ENCODE measurements at places on chromosomes 1 and 21.
A peak's percentile ranks its signal among the peaks of the same experiment; 100 is the strongest.

- no peak for DNase-seq
Measured at GRCh38 chr1:159342761-159343425, 40.8 kb downstream of the FCER1A start.

DNA sequence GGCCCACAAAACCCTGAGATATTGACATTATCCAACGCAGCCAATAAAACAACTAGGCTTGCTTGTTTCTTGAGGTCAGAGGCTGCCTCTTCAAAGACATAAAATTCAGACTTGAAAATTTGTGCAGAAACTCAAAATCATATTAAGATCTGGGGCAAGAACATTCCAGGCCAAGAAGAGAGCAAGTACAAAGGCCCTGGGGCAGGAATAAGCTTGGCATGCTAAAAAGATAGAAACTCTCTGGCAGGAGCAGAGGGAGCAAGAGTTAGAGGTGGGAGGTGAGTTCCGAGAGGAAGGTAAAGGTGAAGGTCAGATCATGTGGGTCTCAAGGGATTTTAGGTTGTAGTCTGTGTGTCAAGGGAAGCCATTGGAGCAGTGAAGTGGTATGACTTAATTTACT is 8.8 kb upstream of the IGSF3 start:
- DNase-seq: no peak

- no peak for DNase-seq
Measured at GRCh38 chr1:24091971-24092482, 19.9 kb downstream of the MYOM3 start.

DNA sequence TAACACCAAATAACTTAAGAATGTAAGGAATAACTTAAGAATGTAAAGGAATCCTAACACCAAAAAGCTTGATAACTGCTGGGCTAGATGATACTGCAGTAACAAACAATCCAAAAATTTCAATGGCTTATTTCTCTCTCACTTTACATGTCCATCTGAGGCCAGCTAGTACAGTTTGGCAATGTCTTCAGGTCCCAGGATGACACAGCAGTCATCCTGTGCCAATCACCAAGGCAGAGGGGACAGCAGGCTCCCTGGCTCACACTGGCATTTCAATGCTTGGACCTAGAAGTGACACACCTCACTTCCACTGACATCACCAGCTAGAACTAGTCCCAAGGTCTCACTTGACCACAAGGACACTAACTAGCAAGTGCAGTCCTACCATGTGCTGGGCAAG is 15.3 kb downstream of the DNAJC11 start:
- peak; percentile 20 for DNase-seq

DNA sequence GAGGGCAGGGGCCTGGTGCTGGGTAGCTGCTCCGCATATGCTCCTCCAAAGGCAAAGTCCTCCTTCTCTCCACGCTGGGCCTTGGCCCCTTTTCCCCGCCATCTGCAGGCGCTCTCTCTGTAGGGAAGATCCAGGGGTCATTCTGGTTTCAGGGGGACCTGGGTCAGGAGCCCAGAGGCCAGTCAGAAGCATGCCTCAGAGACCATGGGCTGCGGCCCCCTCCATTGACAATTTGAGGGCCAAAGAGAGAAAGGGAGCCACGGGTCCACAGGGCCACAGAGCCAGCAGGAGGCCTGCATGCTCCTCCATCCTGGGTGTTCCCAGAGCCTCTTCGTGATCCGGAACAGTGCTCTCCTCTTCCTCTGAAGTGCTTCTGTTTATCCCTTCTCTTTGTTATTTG is 2.1 kb upstream of the CLDN19 start:
- no peak for DNase-seq

GRCh38 chr1:39958403-39959200 is 3.7 kb downstream of the MFSD2A start:
- no peak for DNase-seq

DNA sequence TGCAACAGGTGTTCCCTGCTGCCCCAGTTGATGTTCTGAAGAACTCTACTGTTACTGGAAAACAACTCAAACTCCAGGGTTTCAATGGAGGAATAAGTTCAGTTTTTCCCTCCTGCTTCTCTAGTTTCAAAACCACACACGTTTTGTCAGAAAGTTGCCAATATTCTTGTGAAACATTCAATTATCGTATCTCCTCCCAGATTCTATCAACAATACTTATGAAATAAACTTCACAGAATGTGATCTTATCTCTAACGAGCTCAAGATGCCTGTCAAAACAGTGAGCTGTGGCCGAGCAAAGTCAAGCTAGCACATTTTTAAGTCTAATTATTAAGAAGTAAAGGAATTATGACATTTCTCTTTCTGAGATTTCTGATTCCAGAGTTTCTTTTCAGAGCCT is 4.7 kb downstream of the OR2B11 start:
- no peak for DNase-seq

GRCh38 chr1:214386747-214387146 is 105.8 kb downstream of the SMYD2 start:
- no peak for DNase-seq

GRCh38 chr1:235980976-235981375 is 83.9 kb downstream of the NID1 start:
- DNase-seq: no peak

DNA sequence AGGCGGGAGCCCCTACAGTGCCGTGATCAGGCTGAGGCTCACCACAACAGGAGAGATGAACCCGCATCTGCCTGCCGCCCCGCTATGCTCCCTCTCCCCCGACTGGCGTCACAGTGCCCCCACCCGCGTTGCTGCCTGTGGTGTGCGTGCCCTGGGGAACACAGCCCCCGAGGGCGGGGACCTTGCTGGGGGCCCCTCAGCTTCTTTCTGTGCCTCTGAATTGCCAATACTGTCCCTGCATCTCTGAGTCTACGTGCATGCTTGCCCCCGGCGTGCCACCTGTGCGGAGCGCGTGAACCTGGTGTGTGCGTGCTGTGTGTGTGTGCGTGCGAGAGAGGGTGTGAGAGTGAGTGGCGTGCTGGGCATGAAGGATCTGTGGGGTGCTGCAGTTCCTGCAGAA is 10.3 kb downstream of the PARS2 start:
- DNase-seq: no peak

DNA sequence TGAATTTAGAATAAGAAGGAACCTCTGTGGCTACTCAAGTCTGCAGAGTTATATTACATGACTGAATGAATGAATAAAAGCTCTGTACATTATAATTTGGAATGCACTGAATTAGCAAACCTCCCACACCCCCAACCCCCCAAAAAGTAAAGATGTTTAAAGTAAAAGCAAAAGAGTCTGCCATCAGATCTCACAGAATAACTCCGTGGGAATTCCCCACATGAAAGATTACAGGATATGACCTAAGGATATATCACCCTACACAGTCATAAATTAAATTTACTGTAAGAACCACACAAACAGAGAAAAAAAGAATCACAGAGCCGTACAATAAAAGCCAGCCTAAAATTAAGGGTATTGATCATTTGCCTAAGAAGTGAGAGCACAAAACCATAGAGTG is 587.3 kb downstream of the PTPRC start:
- no peak for DNase-seq

- no peak for DNase-seq
Measured at GRCh38 chr21:43832158-43832550, 32.9 kb upstream of the AGPAT3 start.

DNA sequence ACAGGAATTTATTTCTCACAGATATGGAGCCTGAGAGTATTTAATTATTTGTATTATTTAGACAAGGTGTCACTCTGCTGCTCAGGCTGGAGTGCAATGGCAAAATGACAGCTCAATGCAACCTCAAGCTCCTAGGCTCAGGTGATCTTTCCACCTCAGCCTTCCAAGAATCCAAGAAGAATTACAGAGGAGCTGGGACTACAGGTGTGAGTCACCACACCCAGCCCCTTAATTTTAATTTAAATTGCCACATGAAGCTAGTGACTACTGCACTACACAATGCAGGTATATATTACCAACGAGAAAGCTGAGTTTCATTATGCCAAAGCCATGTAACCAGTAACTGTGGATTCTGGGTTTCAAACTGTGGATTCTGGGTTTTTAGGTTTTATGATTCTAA is 2.1 kb downstream of the KHDC4 start:
- DNase-seq: no peak

- DNase-seq: no peak
Measured at GRCh38 chr1:42743317-42744147, 3.5 kb upstream of the CLDN19 start.

GRCh38 chr1:211336775-211337174 is 10.1 kb downstream of the TRAF5 start:
- no peak for DNase-seq

GRCh38 chr1:10687782-10688408 is 108.6 kb downstream of the CASZ1 start:
- peak; percentile 53 for DNase-seq

DNA sequence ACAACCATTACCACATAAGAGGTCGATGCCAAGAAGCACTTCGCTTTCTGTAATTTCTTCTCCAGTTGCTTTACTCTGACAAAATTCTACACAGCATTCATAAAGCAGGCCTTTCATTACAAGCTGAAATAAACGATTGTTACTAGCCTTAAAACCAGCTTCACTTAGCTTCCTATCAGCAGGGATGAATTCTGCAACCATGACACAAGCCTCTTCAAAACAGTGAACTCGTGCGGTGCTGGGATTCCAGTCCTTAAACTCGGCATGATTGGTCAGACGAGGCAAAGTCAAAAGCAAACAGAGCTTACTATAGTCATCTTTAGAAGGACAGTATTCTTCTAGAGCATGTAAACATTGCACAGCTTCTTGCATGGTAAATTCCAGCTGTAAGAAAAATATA is 30.6 kb downstream of the WDR47 start:
- no peak for DNase-seq

DNA sequence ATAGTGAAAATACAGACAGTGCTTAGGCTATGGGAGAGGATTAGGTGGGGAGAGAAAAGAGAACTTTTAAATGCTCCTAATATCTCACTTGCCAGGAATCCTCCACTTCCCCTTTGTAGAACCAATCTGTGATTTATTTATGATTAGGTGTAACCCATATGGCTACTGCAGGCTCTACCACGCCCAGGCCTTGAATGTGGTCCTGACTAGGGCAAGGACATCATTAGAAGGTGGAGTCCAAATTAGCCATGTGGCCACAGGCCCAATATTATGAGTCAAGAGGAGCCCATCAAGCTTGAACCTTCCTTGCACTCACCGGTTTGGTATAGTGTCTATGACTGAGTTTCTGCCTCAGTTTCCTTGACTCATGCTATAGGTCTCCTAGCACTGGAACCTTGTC is 141.4 kb downstream of the HMGB4 start:
- DNase-seq: no peak

- DNase-seq: no peak
Measured at GRCh38 chr1:10692401-10693021, 103.9 kb downstream of the CASZ1 start.

GRCh38 chr1:217953922-217954321 is 322.8 kb downstream of the SPATA17 start:
- DNase-seq: no peak

DNA sequence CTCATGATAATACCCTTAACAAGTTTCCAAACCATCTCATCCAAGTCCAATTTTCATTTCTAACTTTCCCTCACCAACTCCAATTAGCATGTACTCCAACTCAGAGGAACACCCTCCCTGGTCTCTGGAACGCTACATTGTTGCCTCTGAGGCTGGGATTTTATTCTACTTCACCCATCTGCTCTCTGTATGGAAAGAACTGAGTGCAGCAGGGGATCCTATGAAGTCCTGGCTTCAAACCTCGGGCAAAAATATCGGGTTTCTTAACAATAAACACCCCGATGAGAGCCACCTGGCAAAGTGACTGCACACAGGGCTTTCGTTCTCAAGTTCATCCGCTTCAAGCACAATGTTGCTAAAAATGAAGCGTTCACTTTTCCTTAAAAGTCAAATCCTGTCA is 99.6 kb downstream of the CRB1 start:
- DNase-seq: no peak

GRCh38 chr1:53370369-53370961 is 42.6 kb upstream of the LRP8 start:
- DNase-seq: no peak

GRCh38 chr1:192571668-192572067 is 3.9 kb upstream of the RGS1 start:
- DNase-seq: no peak

DNA sequence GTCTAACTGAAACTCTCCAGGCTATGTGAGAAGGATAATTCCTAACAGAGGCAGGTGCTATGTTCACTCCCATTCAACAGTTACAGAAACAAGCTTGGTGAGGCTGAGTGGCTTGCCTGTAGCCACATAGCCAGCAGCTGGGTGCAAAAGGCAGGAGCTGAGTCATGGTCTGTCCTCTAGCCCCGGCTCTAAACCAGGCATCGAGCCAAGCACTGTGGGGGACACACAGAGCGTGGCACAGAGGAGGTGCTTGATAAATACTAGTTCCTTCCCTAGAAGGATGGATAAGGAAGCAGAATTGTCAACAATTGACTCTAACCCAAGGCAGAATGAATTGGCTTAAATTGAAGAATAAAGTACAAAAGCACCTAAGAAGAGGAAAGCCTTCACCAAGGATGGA is 10.4 kb upstream of the KCNA2 start:
- DNase-seq: no peak

GRCh38 chr1:151137789-151138188 is 8.6 kb downstream of the SEMA6C start:
- DNase-seq: no peak

DNA sequence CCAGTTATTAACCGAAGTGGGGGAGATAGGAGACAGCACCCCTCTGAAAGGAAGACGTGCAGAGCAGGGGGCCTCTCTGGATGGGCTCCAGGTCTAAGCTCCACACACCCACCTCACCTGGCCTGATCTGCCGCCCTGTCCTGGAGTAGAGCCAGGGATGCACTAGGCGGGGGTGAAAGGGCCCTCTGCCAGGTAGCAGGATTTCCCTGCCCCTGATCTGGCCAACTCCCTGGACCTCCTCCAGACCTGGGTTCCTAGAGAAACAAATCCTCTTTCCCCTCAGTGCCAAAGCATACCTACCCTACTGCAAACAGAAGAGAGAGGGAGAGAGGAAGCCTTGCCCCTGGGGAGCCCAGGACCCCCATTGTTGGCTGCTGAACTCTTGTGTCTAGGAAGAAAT is 2.0 kb downstream of the CRABP2 start:
- DNase-seq: no peak

DNA sequence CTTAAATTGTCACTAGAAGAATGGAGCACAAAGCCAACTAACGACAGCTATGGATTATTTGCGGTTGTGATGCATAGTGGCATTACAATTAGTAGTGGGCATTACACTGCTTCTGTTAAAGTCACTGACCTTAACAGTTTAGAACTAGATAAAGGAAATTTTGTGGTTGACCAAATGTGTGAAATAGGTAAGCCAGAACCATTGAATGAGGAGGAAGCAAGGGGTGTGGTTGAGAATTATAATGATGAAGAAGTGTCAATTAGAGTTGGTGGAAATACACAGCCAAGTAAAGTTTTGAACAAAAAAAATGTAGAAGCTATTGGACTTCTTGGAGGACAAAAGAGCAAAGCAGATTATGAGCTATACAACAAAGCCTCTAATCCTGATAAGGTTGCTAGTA is 13.5 kb downstream of the USP1 start:
- no peak for DNase-seq
